ENCODE measurements at places on chromosomes 12 and 14.
A peak's percentile ranks its signal among the peaks of the same experiment; 100 is the strongest.

DNA sequence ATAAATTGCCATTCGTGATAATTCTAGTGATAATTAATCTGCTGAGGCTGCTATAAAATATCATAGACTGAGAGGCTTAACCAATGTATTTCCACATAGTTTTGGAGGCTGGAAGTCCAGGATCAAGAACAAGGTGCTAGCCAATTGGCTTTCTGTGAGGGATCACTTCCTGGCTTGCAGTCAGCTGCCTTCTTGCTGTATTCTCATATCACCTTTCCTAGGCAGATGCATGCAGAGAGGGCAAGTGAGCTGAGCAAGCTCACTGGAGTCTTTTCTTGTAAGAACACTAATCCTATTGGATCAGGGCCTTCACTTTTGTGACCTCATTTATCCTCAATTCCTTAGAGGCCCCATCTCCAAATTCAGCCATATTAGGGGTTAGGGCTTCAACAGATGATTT lies 640.7 kb downstream of the DIO2 start:
- no peak for DNase-seq

GRCh38 chr12:105204916-105205315 lies 31.1 kb downstream of the APPL2 start:
- peak; percentile 64 for DNase-seq

GRCh38 chr14:77273796-77274195 lies 2.8 kb upstream of the NGB start:
- DNase-seq, result no peak

GRCh38 chr12:107900588-107900987 lies 126.1 kb downstream of the ASCL4 start:
- no peak for DNase-seq

- DNase-seq, result no peak
Observed at GRCh38 chr14:95562892-95563685, 28.2 kb downstream of the GLRX5 start.

- peak; percentile 46 for DNase-seq
Observed at GRCh38 chr12:92516277-92516600, 186.6 kb upstream of the PLEKHG7 start.

Data from activated CD4-positive, alpha-beta T cell treated with anti-CD3 and anti-CD28 coated beads for 48 hours (primary cell).